ENCODE measurements at places on chromosomes 3 and 15. TPM values are rescaled to one million over a fixed set of nuclear protein-coding genes. Genes with fewer than 3 reads are reported as not detected.

The TM4SF18 gene
- total RNA-seq = not detected

The RPL15 gene
- total RNA-seq = 1,401 TPM

The FBXL22 gene
- 1.1 TPM for total RNA-seq

The SV2B gene
- total RNA-seq = 0.02 TPM

The TTC21A gene
- 6.1 TPM for total RNA-seq

The MYZAP gene
- total RNA-seq = not detected

The ZNF80 gene
- 0.39 TPM for total RNA-seq

The ECT2 gene
- total RNA-seq = 43.6 TPM

The CP gene
- not detected for total RNA-seq

The TNFSF10 gene
- total RNA-seq = 362 TPM

The BCL2A1 gene
- 31.0 TPM for total RNA-seq

The MCTP2 gene
- 71.2 TPM for total RNA-seq

The CYP11A1 gene
- not detected for total RNA-seq
